ENCODE measurements at places on chromosomes 5 and 9.

DNA sequence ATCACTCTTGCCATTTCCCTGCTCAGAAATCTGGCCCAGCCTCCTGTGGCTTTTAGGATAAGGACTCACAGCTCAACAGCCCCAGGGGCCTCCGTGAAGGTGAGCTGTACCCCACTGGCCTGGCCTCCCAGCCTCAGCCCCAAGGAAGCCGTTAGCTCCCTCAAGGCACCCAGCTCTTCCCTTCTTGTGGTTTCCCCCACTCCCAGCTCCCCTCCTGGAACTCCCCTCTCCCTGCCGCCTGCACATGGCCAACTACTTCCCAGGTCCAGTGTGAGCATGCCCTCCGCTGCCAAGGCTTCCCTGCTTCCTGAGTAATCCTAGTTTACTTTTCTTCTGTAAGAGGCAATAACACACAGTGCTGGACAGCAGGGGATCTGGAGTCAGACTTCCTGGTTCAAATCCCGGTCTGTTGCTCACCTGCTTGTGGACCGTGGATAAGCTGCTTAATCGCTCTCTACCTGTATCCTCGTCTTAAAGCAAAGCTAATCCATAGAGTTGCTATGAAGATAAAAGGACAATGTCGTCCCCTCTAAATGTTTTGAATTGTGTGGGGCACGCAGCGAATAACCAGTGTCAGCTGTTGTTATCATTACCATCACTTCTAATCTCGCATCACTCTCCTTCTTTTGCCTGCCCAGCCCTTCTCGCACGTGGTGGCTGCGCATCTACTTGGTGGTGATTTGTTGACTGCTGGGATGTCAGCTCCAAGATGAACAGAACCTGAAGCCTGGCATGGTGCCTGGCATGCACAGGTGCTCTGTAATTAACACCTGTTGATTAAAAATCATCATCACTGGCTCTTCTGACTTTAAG is 86.6 kb downstream of the C5orf15 start:
- DNase-seq: no peak

DNA sequence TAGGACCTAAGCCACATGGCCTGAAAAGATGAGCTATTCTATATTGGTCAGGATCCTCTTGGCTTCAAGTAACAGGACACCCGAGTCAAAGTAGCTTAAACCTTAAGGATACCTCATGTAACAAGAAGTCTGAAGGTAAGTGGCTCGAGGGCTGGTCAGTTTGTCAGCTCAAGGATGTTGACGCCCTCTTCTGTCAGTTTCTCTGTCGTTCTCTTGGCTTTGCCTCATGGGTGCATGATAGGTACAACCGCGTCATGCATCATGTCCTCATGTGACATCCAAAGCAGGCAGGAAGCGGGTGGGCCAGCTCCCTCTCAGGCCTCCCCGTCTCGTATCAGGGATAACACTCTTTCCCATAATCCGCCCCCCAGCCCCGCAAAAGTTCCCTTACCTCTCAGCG is 22.1 kb upstream of the TCERG1 start:
- DNase-seq: no peak

GRCh38 chr9:82930116-82930515 is 132.8 kb downstream of the RASEF start:
- no peak for DNase-seq

DNA sequence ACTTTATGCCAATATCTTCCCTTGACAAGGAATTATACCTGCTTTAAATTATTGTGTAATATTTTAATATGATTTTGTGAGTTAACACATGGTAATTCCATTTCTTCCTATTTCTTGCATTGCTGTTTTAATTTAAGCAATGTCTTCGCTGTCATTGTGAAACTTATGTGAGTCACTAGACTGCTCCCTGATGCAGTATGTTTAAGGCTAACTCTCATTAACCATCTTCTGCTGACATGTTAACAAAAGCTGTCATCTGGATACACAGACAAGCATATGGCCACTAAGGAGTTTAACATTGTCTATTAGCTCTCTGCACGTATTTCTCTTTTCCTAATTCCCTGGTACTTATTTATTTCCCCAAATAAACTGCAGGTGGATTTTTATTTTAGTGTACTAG is 980.8 kb upstream of the CTNND2 start:
- DNase-seq: no peak

DNA sequence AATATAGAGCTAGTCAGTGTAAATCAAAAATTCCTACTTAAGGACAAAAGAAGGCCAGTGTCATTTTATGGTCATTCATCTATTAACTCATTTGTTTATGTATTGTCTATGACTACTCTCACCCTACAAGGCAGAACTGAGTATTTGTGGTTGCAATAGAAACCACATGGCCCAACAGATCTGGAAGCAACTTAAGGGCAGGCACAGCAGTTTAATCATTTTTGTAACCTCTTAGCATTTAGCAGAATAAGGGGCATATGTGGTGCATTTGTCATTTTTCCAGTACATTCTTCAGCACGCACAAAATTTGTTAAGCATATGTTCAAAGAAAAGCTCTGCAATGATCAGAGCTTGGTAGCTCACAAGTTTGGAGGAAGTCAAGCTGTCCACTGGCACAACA is 1.1 kb downstream of the FKBP15 start:
- peak; percentile 74 for DNase-seq

DNA sequence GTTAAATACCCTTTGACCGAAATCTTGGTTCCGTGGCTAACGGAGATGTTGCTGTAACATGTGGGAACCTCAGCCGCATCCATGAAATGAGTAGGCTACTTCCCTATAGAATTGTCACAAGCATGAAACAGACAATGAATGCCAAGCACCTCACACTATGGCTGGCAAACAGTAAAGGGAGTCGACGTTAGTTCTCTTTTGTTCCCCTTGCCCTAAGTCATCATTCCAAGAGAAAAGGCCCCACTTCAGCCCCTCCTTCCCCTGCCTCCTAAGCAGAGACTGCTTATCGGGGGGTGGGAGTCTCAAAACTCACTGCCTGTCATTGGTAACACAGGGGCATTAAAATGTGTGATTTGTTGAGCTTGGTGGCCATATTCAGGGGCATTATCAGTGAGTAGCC is 159.6 kb downstream of the MAPKAP1 start:
- no peak for DNase-seq

DNA sequence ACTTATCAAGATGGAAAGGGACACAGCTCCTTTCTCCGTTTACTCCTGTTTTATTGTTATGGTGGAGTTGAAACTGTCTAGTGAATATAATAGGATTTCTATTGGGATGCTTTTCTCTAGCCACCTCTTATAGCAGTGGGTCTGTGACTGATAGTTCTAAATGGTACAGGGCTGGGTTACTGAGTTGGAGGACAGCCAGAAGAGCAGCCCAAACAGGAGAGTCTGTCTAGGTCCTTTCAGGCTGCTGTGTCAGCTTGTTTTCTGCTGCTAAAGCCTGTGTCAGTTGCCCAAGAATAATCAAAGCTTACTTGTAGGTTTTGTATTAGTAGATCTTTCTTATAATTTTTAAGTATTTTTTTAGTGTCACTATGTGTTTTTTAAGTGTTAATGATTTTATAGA is 356.0 kb upstream of the SEMA6A start:
- DNase-seq: no peak

DNA sequence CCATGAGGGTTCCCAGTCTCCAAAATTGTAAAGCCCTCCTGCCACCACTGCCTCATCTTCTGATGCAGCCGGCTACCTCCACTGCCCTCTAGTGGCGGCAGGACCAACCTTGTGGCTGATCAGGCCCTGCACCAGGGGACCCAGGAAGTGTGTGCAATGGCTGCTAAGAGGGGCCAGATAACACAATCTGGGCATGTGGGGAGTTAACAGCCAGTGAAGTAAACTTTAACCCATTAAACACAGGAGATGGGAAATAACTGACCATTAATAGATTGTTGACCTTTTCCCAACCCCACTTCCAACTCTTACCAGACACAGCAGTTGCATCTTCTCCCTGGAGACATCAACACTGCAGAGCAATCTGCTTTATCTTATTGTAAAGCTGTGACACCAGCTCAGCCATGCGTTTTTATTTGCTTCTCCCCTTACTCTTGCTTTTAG is 63.3 kb downstream of the FREM1 start:
- peak; percentile 4 for DNase-seq

- DNase-seq: peak; percentile 80
Measured at GRCh38 chr5:88883059-88883835, at the start of gene MEF2C. MEF2C (minus strand) TSS chr5:88883184; CDS start chr5:88823788, 59,396 bp downstream.

- no peak for DNase-seq
Measured at GRCh38 chr5:53243403-53243802, 133.8 kb upstream of the MOCS2 start.

DNA sequence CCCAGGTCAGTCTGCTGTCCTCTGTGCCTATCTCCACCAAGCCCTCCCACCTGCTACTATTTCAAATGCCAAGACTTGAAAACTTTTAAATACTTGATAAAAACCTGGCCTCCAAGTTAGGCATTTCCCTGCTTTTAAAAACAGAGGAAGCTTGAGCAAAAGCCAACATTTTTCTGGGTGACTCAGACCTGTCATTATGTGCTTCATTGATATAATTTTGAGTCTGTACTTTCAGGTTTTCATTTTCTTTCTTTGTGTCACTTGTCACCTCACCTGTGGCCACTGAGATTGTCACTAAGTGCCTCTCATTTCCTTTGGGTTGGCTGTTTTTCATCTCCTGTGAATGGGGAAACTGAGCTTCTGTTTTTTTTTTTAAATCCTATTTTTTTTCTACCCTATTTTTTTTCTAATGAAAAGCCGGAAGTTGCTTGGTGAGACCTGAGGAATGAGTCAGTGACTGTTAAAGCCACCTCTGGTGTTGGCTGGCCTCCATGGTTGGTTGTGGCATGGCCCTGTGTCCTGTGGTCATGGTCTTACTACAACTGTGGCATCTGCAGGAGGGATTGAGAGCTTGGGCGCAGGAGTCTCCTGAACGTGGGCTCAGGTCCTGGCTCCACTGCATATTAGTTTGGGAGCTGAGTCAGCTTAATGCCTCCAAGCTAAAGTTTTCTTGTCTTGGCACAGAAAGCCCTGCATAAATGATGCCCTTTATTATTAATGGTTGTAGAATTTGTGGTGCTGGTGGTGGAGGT is 56.7 kb downstream of the ARHGAP26 start:
- DNase-seq: peak; percentile 66

DNA sequence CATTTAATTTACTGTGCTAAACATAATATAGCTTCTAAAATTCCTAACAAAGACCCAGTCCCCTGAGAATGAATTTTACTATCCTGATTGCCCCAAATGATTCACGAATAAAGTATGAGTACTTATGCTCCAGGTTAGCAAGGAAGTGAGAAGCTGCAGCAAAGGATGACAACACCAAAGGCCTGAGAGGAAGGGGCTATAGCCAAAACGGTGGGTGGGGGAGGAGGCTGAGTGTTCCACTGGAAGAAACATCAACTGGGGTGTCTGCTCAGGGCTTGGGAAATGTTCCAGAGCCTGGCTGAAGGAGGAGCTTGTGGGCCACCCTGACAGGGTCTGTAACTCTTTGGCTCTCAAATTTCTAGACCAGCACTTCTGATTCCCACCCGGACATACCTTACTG is 157.3 kb downstream of the ADAMTS12 start:
- DNase-seq: no peak

- DNase-seq: peak; percentile 54
Measured at GRCh38 chr5:154714266-154714986, 40.8 kb upstream of the LARP1 start.

DNA sequence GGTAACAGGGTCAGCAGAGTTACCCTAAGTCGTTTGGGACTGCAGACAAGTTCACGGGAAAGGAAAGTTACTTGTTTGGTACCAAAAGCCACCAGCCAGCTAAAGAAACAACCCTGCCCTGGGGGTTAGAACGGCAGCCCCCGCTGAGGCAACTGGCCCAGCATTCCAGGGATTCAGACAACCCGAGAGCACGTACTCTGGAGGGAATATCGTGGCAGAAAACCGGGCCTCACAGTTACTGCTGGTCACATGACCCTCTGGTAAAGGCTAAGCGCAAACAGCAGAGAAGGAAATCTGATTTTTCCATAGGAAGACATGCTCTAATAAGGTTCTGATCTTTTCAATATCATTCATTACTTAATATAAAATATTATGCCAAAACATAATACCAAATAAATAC is 22.5 kb upstream of the MLANA start:
- no peak for DNase-seq

GRCh38 chr9:92506184-92506857 is 24.0 kb upstream of the ASPN start:
- DNase-seq: peak; percentile 19

GRCh38 chr5:55534436-55535198 is at the start of gene PLPP1:
PLPP1 (minus strand) TSS chr5:55534964; CDS start chr5:55534629, 335 bp downstream.
- peak; percentile 71 for DNase-seq

DNA sequence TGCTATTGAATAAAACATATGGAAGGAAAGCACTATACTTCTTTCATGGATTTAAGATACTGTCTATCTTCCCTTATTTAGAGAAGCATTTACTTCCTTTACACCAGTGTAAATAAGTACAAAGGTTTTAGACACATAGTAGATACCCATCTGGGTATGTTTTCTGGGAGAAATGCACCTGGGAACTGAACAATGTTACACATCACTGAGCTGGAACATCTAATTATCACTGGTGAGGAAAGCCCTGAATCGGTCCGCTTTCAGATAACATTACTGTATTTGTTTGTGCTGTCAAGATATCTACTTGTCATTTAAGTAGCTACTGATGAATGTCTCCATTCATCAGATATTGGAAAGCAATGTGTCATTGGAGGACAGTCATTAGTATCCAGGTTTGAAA is 964.7 kb upstream of the PTPRD start:
- DNase-seq: no peak

DNA sequence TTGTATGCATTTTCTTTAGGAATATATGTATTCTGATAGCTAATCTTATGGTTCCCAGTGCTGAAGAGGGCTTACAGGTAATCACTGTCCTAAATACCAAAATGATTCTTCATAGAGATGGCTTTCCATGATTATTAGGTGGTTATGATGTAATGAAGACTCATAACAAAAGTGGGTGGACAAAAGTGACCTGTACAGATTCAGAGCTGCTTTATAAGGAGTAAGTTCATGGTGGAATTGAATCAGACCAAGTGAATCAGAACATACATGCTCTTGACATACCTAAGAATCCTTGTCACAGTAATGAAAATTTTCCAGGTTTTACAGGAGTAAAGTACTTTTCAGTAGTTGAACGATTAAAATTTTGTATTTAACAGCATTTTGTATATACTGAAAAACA is 105.6 kb downstream of the NIPBL start:
- no peak for DNase-seq

DNA sequence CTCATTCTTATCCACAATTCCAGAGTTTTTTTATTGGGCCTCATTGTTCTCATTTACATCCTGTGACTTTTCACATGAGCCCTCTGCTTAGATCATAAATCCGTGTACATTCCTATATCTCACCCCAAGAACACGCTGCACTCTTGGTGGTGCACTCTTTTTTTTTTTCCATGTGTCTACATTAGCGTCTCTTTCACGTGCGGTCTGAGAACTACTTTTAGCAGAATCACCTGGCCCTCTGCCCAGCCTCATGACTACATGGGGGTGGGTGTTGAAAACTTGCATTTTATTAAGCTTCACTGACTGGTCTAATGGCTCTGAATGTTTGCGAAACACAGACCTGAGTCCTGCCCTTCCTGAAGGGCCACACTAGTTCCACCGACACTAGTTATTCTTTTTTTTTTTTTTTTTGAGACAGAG is 18.6 kb downstream of the C9orf57 start:
- DNase-seq: peak; percentile 43

- DNase-seq: no peak
Measured at GRCh38 chr9:72618811-72619210, 97.4 kb downstream of the TMC1 start.

Data from inflammatory macrophage (primary cell).